ENCODE measurements at places on chromosomes 13 and 19.

- no peak for DNase-seq
Measured at GRCh38 chr13:112952759-112953551, 16.1 kb upstream of the MCF2L start.

DNA sequence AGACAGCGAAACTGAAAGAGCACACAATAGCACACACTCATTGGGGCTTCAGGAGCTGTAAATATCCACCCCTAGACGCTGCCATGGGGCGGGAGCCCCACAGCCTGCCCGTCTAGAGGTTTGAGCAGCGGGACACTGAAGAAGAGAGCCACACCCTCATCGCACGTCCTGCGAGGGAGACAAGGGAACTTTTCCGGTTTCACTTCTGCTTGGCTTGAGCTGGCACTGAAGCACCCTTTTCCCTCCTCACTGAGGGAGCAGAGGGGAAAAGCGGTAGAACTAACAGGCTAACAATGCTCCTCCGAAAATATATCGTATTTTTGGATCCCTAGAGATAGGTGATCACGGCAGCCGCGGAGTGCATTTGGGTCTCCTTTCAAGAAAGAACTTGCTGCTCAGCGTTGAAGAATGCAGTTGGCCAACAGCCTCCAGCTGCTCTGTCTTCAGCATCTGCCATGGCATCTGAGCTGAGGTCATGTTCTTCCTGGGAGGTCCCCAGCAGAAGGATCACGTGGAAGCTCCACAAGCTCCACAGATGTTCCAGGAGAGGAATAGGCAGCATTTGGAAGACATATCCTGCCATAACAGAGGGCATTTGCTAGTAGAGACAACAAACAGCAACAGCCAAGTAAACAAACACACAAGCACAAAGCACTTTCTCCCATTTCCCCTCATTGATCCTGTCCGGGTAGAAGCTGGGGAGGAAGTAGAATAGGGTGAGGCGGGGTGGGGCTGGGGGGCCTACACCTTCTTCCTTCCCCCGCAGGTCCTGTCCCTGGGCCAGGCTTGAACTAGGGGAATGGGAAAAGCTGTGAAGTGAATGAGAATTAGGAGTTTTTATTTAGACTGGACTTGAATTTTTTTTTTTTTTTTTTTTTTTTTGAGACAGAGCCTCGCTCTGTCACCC lies 44.8 kb upstream of the ALOX5AP start:
- no peak for DNase-seq

DNA sequence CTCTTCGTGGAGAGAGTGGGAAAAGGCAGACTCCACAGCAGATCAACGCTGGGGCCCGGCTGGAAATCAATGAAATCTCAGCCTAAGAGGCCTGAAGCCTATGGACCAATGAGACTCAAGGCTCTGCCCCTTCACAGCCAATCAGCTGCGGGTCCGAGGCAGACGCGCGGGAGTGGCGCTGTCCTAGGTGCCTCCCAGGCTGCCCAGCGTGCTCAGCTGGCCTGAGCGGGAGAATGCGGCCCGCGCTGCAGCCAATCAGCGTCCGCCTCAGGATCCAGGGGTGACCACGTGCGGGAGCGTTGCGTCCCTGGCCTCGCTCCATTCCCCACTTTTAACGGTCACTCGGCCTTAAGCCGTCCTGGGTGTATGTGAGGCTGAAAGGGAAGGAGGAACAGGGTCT lies at the start of gene ZBTB32:
TSS of gene ZBTB32 (plus strand) at position 341 of the 400 bp plus-strand sequence. CDS start 10,069 bp downstream, outside the sequence.
- no peak for DNase-seq

DNA sequence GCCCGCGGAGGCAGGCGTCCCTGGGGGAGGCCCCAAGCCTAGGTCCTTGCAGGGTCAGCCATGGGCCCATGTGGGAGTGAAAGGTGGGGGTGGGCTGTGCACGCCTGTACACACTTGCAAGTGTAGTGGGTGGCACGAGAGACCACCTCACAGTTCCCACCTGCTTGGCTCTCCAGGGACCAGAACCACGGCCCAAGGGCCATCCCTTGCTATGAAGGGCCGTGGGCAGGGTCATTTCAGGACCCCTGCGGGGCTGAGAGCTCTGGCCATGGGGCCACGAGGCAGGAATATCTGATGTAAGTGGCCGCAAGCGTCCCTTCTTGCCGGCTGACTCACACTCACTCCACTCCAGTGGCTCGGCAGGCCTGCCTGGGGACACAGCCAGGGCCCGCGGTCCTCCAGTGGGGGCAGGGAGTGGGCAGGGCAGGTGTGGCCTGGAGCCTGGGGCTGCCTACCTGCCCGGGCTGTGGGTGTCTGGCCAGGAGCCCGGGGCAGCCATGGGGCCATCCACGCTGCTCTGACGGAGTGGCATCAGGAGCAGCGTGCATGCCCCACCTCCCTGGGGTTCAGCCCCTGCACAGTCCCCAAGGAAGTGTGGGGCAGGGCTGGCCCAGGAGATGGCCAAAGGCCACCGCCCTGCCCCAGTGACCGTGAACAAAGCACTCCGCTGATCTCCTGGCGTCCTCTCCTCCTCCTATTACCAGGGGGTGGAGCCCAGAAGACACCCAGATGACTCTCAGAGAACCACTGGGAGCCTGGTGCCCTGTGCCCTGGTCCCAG lies 8.6 kb upstream of the MKNK2 start:
- DNase-seq: peak; percentile 65

DNA sequence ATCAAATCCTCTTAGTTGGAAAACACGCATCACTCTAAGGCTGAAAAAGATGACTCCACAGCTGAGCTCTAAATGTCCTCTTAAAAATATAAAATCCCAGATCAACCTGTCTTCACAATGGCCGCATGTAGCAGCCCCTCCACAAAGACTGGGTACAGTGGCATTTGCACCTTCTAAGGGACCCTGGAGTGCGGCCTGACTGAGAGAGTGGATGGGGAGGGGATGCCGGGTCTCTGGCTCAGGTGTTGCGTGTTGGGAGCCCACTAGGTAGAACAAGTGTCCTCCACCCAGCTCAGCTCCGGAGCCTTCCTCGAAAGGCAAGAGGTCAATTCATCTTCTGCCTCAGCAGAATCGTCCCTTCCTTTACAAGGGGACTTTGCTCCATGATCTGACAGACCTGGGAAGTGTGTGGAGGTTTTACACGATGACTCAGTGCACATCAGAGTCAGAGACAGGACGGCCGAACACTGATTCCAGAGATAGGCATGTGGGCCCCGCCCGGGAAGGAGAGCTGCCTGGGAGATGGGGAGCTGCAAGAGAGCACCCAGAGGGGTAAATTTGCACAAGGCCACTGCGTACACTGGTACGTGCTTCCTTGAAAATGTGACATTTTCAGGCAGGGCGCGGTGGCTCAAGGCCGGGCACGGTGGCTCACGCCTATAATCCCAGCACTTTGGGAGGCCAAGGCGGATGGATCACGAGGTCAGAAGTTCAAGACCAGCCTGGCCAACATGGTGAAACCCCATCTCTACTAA lies 23.5 kb upstream of the SLC15A1 start:
- no peak for DNase-seq

- DNase-seq: no peak
Measured at GRCh38 chr13:73366241-73366640, 307.4 kb downstream of the KLF5 start.

DNA sequence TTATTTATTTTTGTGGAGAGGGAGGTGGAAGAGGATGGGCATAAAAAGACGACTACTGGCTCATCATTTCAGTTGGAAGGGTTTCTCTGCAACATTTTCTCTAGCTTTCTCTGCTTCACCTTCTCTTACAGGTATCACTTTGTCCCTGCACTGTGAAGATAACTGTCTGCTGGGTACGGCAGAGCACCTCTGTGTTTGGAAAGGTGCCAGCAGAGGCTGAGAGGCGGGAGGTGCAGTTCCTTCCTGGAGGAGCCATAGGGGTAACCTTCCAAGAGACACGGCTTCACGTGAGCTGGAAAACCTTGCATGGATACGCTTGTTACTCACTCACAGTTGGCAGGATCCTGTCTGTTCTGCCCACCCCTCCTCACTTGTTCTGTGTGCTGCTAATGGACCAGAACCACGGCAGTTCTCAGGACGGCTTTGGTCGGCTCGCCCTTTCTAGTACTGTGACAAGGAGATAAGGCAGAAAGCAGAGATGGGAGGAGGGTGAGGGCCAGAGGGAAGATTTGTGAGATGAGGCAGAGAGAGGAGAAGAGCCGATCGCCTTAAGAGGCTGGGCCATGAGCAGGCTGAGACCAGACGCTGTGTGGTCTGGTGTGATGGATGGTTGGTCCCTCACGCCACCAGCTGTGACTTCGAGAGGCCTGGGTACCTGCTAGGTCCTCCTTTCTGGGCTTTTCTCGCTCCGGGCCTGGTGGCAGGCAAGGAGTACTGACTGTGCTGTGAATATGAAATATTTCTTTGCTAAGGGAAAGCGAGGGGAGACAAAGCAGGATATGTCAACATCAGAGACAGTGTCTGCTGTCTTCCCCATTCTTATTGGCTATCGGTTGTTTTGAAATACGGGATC lies 66.8 kb downstream of the MRPL57 start:
- DNase-seq: no peak

DNA sequence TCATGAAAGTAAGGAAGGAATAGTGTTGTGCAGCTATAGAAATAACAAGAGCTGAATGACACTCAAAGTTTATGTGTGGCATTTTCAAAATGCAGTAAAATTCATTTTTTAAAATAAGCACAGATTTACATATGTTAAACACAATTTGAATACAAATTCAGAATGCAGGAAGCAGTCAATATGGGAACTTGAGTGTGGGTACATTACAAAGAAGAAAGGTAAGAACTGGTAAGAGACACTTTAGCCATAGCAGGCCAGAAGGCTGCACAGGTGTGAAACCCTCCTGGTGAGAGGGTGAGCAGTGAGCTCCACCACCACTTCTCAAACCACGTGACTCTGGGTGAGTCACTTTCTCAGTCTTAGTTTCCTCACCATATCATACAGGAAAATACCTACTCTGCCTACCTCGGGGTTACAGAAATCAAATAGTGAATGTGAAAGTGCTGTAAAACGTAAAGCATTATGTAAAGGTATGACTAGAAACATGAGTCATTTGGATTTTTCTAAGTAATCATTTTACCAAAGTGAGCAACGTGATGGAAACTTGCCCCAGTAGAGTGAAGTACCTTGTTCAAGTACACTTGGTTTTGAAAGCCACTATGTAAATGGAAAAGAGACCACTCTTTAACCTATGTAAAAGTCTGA lies 40.5 kb downstream of the USP12 start:
- DNase-seq: no peak

GRCh38 chr13:36310417-36311108 lies 12.9 kb upstream of the CCDC169 start:
- DNase-seq: no peak

DNA sequence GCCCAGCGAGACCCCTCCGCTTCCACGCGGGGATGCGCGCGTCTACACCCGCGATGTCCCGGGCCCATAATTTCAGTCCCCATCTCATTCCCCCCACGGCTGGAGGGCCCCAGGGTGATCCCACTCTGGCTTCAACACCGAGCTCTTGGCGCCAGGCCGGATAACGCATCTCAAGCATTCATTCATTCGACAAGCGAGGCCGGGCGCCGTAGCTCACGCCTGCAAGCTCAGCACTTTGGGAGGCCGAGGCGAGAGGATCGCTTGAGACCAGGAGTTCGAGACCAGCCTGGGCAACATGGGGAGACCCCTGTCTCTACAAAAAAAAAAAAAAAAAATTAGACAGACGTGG lies 5.9 kb downstream of the ANGPTL6 start:
- no peak for DNase-seq

DNA sequence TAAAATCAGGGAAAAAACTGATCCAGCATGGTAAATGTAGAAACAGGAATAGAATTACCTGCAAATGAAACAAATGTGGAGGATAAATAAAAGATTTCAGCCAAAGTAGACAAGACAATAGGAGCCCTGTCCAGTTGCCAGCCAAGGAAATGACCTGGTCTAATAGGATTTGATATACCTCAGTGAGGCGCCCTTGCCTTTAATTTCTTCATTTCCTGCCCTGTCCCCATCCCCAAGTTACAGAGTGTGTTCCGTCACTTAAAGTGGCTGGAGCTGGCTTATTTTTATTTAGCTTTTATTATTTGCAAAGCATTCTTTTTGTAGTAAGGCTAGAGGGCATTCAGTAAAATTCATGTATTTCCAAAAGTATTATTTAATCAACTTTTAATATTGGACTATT lies 1022.0 kb downstream of the EFNB2 start:
- DNase-seq: peak; percentile 33

DNA sequence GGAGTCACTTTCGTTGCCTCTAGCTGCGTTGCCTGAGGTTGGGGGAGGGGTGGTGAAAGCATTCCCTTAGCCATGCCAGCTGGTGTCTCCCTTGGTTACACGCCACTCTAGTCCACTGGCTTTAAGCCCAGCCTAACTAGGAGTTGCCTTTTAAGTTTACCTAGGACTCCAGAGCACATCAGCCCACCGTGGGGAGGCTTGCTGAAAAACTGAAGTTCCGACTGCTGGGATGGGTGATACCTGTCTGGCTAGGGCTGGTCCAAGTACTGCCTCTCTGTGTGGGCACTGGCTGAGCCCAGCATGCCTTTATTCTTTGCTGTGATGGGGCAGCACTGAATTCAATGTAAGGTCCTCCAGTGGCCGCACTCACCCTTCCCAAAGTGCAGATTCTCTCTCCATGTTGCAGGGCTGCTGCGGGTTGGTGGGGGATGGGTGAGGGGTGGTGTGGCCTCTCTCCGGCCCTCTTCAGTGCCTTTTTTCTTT lies 11.8 kb upstream of the CEACAM1 start:
- peak; percentile 86 for DNase-seq

GRCh38 chr19:40663695-40664692 lies 26.5 kb downstream of the NUMBL start:
- peak; percentile 19 for DNase-seq

DNA sequence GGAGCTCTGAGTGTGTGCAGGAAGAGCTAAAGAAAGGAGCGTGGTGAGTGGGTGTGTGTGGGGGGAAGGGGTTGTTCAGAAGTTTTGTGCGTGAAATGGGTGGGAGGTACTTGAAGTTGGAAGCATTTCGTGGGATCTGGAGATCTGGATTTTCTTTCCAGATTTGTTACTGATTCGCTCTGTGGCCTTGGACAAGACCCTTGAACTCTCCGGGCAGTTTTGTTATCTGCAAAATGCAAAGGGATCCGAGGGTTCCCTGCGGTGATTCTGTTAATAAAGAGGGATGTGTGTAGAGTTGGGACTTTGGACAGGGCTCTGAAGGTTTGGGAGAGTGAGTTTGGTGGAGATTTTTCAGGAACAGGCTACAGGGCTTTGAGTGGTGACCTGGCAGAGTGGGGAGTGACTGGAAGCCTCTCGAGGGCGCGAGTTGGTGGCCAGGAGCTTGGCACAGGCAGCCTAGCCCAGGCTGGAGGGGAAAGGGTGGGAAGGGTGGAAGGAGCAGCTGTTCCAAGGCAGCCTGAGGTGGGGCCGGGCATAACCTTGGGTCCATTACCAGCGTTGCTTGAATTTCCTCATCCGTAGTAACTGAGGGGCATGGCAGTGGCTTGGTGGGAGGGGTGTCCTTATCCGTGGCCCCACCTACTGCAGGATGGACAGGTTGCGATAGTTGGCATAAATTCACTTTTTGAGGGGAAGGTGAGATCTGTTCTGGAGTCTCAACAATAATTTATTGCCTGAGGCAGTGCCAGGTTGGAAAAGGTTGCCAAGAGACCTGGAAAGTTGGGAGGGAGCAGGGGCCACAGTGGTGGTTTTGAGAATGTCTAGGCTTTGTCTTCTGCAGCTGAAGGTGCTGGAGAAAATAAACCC lies 2.1 kb downstream of the ACTN4 start:
- peak; percentile 23 for DNase-seq

- peak; percentile 85 for DNase-seq
Measured at GRCh38 chr13:52450012-52450792, at the start of gene VPS36. Gene VPS36 (minus strand): TSS chr13:52450634. CDS start chr13:52450594, 40 bp downstream.

- DNase-seq: no peak
Measured at GRCh38 chr13:81001828-81002385, 661.0 kb upstream of the SPRY2 start.

- peak; percentile 58 for DNase-seq
Measured at GRCh38 chr19:12733369-12734214, 892 bp downstream of the TRIR start.

- no peak for DNase-seq
Measured at GRCh38 chr13:114134944-114135610, 2.7 kb upstream of the RASA3 start.

GRCh38 chr13:47220453-47221140 lies 323.7 kb upstream of the HTR2A start:
- DNase-seq: peak; percentile 50

All from WERI-Rb-1 (cell line).